Type B pancreatic cell (in vitro differentiated cells): ENCODE measurements at places on chromosomes 11 and 22.
A peak's percentile ranks its signal among the peaks of the same experiment; 100 is the strongest.

- no peak for DNase-seq
Measured at GRCh38 chr11:102138670-102139069, 28.4 kb downstream of the YAP1 start.

DNA sequence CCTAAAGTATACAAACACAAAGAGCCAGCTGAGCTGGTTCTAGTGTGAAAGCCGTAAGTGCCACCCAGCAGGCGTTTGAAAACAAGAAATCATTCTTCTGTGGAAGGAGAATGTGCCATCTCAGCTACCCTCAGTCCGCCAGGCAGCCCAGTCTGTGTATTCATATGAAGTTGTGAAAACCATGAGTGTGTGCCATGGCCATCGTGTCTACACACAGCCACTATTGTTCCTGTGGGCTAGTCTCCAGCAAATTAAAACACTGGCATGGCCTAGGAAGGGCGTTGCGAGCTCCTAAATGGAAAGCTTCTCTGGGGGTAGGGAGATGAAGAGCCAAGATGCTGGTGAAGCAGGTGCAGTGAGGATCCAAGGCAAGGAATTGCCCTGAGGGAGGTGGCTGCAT, 51.5 kb upstream of the HORMAD2 start:
- DNase-seq, result no peak

DNA sequence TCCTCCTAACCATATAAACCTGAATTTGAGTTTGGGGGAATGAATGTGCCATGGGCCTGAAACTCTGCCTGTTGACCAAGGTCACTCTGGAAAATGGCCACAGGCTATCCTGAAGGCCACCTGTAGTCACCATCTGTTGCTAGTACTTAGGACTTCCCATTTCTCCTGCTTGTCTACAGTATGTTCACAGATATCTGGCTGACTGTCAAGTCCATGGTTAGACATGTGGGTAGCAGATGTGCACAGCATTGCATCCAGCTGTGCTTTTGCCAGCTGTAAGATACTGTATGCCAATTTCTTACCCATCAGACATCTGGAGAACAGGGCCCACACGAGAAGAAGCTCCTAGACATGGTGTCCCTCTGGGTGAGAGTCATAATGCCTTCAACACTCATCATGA, 475.4 kb downstream of the INSC start:
- no peak for DNase-seq

DNA sequence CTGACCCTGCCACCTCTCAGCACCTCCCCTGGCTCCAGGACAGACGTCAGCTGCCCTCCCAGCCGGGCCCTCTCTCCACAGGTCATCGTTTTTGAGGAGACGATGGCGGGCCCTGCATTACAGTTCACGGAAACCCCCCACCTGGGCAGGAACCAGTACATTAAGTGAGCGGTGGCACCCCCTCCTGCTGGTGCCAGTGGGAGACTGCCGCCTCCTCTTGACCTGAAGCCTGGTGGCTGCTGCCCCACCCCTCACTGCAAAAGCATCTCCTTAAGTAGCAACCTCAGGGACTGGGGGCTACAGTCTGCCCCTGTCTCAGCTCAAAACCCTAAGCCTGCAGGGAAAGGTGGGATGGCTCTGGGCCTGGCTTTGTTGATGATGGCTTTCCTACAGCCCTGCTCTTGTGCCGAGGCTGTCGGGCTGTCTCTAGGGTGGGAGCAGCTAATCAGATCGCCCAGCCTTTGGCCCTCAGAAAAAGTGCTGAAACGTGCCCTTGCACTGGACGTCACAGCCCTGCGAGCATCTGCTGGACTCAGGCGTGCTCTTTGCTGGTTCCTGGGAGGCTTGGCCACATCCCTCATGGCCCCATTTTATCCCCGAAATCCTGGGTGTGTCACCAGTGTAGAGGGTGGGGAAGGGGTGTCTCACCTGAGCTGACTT, 37.0 kb downstream of the B3GAT1 start:
- DNase-seq, result no peak

- DNase-seq, result peak; percentile 85
Measured at GRCh38 chr11:575313-575995, 816 bp upstream of the PHRF1 start.

DNA sequence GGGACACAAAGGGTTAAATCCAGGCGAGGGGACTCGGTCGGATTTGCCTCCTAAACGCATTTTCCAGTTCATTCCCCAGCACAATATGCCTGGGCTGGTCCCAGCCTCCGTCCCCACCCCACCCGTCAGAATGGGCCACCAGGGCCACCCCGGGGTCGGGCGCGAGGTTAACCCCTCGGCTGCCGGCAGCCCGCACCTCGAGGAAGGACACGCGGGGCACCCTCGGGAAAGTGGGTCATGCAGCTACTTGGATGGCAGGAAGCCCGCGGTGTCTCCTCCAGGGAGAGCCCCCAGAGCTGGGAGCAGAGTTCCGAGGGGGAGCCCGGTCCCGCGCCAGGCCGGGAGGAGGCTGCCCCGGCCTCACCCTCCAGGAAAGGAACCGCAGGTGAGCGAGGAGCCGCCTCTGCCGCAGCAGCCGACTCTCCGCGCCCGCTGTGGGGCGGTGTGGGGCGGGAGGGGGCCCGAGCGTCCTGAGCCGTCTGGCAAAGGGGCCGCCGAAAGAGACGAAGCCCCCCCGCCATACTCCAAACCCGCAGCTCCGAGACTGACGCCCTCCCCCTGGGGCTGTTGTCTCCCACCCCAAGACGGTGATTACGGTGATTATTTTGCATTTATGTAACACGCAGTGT, 1.4 kb downstream of the NECTIN1 start:
- DNase-seq, result no peak

DNA sequence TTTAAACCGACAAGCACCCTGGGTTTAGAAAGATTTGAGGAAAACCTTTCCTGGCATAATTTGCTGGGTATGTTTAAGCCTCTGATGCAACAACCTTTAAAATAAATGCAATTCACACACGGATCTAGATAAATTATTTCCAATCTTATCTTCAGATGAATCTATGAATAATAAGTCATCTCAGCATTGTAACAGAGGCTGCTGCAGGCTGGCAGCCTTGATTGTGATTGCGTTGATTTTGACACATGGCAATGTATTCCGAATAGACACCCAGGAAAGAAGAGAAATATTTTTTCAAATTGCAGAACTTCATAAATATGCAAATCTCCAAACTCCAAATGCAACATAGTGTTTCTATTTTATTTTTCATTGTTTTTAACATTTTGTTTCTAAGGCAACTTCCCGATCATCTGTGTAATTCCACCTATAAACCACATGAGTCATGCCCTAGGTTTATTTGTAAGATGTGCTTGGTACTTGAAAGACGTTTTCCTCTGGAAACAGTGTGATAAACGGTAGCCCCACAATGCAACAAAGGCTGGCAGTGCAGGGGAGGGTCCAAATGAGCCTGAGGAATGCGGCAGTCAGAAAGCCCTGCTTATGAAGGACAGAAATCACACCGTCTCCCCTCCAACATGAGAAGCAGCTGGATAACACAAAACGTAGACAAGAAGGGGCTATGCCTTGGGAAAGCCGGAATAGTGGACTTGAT, 359.0 kb downstream of the BRD1 start:
- no peak for DNase-seq

GRCh38 chr11:80443177-80443576, 1002.3 kb upstream of the TENM4 start:
- no peak for DNase-seq

- DNase-seq, result no peak
Measured at GRCh38 chr22:45680932-45681700, 9.5 kb downstream of the ATXN10 start.

DNA sequence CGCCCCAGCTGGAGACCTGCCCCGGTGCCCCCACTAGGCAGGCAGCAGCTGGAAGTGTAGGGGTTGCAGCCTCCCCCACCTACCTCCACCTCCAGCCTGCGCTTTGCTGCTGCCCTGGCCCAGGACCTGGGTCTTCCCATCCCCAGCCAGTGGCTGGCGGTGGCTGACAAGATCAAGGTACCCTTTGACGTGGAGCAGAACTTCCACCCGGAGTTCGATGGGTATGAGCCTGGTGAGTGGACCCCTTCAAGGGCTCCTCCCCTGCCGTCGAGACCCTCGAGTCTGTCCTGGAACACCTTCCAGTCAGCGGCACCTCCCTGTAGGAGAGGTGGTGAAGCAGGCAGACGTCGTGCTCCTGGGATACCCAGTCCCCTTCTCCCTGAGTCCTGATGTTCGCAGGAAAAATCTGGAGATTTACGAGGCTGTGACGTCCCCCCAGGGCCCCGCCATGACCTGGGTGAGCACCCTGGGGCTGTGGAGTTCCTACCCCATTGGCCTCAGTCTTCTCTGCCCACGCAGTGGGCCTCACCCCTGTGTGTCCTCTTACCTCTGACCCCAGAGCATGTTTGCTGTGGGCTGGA, 4.4 kb downstream of the PGGHG start:
- no peak for DNase-seq

DNA sequence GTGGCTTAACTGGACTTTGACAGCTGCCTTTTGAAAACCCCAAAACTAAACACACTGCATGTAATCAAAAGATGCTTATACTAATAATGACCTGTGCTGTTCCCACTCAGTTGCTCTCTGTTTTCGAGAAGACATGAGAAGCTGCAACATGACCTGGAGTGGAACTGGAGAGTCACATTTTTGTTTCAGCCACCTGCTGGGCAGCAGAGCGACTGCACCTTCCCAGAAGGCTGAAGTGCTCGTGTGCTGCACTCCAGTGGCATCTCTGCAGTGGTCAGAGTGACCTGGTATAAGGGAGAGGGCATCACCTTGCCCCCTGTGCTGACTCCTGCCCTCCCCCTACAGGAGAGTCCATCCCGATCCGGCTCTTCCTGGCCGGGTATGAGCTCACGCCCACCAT, 8.6 kb downstream of the THYN1 start:
- no peak for DNase-seq

- DNase-seq, result no peak
Measured at GRCh38 chr11:87036756-87037449, 831 bp upstream of the TMEM135 start.

DNA sequence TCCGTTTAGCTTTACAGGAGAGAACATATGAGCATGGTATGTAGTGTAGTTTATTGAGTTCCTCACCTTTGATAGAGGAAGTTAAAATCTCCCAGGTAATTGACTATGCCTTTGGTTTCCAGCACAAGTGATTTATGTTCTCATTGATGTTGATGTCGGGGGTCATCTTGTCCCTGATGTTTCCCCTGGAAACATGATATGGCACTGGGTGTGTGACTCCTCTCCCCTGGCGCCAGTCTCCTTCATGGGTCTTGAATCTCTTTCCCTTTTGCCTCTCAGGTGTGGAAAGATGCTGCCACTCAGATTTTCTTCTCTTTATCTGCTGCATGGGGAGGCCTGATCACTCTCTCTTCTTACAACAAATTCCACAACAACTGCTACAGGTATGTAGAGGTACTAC, 28.3 kb downstream of the SLC6A5 start:
- DNase-seq, result no peak

DNA sequence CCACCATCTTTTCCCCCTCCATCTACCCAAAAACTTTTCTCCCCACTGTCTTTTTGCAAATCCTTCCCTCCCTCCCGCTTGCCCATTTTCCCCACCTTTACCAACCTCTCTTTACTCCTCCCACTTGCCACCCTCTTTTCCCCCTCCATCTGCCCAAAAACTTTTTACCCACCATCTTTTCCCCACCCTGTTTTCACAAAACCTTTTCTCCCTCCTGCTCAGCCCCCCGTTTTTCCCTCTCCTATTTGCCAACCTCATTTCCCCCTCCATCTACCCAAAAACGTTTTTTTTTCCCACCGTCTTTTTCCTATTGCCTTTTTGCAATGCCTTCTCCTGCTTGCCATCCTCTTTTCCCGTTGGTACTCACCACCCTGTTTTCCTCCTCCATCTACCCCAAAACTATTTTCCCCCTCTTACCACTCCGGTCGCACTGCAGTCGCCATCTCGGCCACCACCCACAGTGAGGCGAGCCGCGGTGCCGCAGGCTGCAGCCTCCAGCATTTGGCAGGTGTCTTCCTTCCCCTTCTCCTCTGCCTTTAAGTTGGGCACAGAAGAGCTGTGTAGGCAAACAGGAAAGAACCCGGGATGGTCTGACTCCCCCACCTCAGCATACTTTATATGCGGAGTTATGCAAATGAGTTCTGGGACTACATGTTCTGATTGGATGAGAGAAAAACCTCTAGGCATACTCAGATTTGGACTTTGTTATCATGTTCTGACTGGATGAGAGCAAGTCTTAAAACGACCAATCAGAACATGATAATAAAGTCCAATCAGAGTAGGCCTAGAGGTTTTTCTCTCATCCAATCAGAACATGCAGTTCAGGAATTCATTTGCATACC, 121.2 kb upstream of the VPREB1 start:
- no peak for DNase-seq

- no peak for DNase-seq
Measured at GRCh38 chr11:22989371-22989770, 129.1 kb upstream of the CCDC179 start.

DNA sequence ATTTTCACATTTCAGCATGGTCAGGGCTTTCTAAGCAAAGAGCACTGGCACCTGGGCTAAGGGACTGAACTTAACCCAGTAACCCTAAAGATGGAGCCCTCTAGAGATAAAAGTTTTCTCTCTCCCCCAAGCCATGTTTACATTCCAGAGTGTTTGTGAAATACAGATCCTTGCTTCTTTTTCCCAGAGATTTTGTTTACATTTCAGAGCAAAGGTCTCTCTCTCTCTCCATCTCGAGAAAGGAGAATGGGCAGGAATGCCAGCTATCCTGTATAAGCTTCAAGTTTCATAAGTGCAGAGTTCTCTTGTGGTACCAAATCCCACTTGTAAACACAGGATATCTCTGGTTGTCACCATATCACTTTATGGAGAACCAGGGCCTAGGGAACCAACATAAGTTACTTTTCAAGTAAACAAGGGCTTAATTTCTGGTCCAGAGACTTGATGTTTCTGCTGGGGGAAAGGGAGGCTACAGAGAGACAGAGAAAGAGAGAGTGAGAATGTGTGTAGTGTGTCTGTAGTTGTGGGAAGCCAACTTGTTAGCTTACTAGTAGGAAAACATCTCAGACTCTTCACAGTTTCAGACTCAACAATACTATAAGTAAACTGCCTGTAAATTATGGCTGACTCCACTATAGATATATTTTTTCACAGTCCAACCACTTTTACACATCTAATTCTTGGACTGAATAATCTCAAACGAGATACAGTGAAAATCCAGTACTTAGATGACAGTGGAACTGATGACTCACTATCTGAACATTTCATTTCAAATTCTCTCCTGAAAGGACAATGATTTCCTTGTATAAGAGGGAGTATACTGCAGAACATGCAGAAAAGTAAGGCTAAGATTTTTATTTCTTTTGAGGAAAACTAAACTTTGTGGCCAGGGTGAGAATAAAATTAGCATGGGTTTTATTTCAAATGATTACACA, 76.2 kb downstream of the ARHGAP32 start:
- no peak for DNase-seq

DNA sequence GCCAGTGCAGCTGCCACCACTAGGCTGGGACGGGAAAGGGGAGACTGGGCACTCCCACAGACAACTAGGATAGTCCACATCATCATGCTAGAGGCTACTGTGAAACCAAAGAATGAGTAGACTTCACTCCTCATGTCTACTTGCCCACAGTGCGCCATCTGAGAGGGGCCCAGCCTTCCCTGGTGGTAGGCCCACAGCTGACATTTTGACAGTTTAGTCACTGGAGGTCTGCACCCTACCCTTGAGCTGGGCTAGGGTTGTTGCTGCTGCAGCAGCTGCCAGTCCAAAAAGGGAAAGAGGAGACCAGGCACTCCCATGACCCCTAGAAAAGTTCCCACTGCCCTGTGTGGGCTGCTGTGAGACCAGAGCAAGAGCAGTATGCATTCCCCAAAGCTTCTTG, 141.2 kb downstream of the DLG2 start:
- no peak for DNase-seq

- no peak for DNase-seq
Measured at GRCh38 chr11:7341551-7341950, 89.8 kb downstream of the SYT9 start.
